ENCODE measurements at places on chromosomes 11 and 22. TPM values are rescaled to one million over a fixed set of nuclear protein-coding genes. Genes with fewer than 3 reads are reported as not detected.

The TMA7B gene
- polyA plus RNA-seq: not detected

The SEPTIN5 gene
- polyA plus RNA-seq: 13.0 TPM

The CWF19L2 gene
- 10.3 TPM for polyA plus RNA-seq

The SCGB2A2 gene
- not detected for polyA plus RNA-seq

The ZNF70 gene
- polyA plus RNA-seq: 1.1 TPM

The ACTN3 gene
- polyA plus RNA-seq: not detected

The TTLL8 gene
- not detected for polyA plus RNA-seq

The GPR83 gene
- not detected for polyA plus RNA-seq

The GLYAT gene
- 480 TPM for polyA plus RNA-seq

The SCYL1 gene
- 78.9 TPM for polyA plus RNA-seq

The DGKZ gene
- 48.5 TPM for polyA plus RNA-seq

The OR5I1 gene
- not detected for polyA plus RNA-seq

The CACNA1I gene
- polyA plus RNA-seq: not detected

The FGF19 gene
- polyA plus RNA-seq: not detected
